Naive thymus-derived CD4-positive, alpha-beta T cell (primary cell): ENCODE measurements at places on chromosomes 12 and 14.

GRCh38 chr14:73008501-73008900 lies 18.4 kb downstream of the ZFYVE1 start:
- no peak for DNase-seq

DNA sequence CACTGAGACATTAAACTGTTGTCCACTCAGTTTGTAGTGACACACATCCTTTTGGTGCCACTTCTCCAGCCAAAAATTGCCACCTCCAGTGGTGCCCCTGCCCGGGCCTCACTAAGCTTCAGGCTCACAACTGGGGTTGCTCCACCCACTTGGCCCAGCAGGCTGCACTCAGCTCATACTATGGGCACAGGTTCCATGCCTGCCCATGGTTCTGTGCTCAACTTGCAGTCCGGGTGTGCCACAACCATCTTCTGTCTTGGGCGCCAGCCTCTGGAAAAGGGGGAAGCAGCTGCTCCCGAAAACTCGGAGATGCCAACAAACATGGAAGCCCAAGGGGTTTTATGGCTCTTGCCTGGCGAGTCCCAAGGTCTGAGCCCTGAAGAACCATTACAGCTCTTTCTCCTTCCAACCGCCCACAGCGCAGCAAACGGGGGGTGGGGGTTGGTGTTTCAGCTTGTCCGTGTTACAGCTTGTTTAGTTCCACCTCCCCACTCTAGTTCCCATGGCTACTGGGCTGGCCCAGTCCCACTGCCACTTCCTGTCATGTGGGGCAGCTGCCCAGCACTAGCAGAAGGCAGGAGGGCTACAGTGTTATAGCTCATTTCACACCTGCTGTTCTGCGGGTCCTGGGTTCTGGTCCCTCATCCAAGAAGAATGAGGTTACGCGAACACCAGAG lies 998.3 kb downstream of the SLC16A7 start:
- DNase-seq: no peak

GRCh38 chr12:122858591-122859302 lies 23.5 kb downstream of the HIP1R start:
- DNase-seq: no peak

- DNase-seq: no peak
Measured at GRCh38 chr12:100403446-100403845, 46.6 kb downstream of the SLC17A8 start.

- DNase-seq: no peak
Measured at GRCh38 chr12:27732281-27732680, 21.6 kb downstream of the MRPS35 start.

DNA sequence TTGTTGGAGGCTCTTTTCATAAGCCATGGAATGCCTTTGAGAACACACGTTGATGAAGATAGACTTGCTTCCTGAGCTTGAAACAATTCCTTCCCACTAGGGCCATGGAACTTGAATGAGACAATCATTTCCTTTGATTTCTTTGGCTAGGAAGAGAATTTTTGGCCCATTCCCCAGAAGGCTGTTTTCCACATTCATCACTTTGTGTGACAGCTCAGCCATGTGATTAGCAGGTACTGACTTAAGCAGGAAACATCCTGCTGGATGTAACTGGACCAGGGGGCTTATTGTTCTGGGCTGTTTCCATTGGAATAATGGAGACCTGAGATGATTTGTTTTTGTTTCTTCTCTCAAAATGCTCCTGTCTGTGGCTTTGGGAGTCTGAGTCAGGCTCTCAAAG lies 469.8 kb upstream of the SEL1L start:
- no peak for DNase-seq

DNA sequence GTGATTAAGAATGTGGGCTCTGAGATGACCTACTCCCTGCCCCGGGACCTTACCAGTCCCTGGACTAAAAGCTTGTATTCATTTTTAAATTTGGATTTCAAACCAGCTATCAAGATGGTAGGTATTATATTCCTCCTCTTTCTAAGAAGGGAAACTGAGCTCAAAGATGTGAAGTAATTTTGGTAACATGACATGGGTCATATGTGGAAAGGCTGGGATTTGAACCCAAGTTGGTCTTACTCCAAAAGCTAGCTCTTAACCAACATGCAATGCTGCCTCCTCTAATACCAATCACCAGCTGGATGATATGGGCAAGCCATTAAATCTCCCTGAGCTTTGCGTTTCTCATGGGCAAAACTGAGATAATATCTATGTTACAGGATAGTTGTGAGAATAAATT lies 166.4 kb upstream of the SLC38A2 start:
- DNase-seq: no peak

DNA sequence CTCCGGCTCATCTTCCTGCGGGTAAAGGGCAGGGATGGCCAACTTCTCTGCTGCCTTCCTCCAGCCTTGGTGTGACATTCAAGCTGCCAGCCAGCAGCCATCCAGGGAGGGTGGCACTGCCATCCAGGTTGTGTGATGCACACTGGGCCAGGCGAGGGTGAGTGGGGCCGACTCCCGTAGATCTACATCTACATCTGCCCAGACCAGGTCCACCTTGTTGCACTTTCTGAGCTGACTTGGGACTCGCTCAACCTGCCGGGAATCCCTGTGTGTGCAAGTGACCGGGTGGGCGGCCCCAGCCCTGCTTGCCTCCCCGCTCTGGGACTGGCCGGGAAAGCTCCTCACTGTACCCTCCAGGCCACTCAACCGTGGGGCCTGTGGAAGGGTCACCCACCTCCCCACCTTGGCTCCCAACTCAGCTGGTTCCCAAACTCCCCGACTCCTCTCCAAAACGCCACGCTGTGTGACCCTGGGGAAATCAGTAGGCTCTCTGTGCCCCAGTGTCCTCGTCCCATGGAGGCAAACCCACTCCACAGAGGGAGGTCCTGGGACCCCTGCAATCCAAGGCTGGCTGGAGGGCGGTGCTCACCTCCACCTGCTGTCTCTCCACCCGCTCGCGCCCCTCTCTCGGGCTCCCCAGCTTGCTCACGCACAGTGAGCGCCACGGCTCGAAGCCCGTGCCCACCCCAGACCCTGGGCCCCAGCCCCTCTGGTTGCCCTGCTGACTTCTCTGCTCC lies 14.7 kb downstream of the JAG2 start:
- DNase-seq: no peak

GRCh38 chr14:95527387-95528002 lies 7.4 kb upstream of the GLRX5 start:
- DNase-seq: peak; percentile 31

- DNase-seq: no peak
Measured at GRCh38 chr12:46456356-46457334, 84.1 kb upstream of the SLC38A2 start.

GRCh38 chr12:12722435-12723148 lies 5.4 kb downstream of the CDKN1B start:
- DNase-seq: no peak

DNA sequence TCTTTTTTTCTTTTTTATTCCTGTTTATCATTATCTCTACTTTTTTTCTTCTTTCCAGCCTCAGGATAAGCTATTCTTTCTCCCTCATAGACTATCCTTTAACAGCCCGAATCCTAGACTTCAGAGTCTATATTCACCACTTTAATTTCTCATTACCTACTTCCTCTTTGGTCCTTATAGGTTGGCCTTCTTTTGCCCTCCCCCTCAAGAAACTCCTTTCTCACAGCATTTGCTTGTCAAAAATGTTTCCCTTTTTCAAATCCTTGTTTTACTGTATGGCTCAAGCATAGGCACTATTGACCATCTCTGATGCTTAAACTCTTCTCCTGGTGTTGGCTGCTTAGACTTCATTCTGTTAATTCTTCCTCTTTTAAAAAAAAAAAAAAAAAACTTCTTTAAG lies 52.5 kb downstream of the KIAA0586 start:
- no peak for DNase-seq

DNA sequence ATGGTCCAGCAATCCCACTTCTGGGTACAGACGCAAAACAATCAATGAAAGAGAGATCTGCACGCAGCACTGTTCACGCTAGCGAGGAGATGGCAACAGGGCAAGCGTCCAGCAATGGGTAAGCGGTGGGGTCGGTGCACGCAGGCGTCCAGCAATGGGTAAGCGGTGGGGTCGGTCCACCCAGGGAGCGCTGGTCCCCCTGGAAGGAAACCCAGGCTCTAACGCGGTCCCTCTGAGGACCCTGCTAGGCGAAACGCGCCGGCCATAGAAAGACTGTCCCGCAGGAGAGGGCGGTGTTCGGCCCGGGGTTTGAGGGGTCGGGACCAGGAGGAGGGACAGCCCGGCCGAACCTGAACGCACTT lies 618 bp upstream of the PGAM5 start:
- no peak for DNase-seq

DNA sequence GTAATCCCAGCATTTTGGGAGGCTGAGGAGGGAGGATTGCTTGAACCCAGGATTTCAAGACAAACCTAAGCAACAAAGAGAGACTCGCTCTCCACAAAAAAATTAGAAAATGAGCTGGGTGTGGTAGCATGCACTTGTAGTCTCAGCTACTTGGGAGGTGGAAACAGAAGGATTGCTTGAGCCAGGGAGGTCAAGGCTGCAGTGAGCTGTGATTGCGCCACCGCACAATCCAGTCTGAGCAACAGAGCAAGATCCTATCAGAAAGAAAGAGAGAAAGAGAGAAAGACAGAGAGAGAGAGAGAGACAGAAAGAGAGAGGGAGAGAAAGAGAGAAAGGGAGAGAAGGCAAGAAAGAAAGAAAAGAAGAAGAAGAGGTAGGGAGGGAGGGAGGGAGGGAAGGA lies 37.0 kb downstream of the TDG start:
- DNase-seq: no peak

GRCh38 chr12:30928356-30929244 lies 2.1 kb downstream of the TSPAN11 start:
- DNase-seq: no peak

DNA sequence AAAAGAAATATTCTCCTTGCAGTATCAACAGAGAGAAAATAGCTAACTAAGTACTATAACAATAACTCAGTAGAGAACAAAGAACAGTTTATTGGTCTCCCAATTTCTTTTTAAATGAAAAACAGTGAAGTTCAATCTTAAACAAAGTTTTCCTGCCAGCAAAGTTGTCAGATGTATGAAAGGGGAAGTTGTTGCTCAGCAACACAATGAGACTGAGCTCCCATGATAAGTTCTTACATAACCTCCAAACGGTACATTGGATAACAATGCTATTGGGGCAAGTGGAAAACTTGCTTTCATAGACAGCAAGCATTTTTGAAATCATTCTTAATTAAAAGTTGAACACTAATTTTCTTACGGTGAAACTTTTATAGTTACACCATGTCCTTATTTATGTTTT lies 94.9 kb downstream of the ALG10B start:
- DNase-seq: no peak

DNA sequence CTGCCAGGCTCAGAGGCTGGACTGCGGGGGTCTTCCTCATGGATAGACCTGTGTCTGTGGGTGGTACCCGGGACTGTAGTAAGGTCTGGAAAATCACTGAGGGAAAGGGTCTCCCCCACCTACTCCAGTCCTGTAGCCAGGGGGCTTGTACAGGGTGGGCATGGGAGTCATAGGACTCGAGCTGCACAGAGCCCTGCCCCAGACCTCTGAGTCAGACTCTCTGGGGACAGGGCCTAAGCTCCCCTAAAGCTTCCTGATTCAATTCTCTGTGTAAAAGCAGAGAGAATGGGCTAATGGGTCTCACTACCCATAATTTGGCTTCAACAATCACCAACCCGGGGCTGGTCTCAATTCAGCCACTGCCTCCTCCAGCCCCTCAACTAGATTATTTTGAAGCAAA lies 27.0 kb downstream of the LRTM2 start:
- no peak for DNase-seq

- no peak for DNase-seq
Measured at GRCh38 chr12:76765598-76765997, 1.7 kb downstream of the ZDHHC17 start.

GRCh38 chr14:65373671-65374039 lies 38.9 kb upstream of the FUT8 start:
- DNase-seq: no peak

GRCh38 chr14:57071639-57072038 lies 197.1 kb downstream of the EXOC5 start:
- no peak for DNase-seq

DNA sequence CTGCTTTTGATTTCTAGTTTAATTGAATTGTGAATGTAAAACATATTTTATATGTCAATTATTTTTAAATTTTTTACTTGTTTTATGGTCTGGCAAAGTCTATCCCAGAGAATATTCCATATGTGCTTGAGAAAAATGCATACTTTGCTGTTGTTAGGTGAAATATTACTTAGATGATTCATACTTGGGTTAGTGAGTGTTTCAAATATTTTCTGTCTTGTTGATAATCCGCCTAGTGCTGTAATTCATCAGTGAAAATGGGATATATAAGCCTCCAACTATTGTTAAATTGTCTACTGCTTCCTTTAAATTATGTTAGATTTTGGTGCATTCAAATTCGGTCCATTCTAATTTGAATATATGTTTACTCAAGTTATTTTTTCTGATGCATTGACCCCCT lies 395.5 kb downstream of the LRFN5 start:
- DNase-seq: no peak

GRCh38 chr14:68911594-68912227 lies 67.4 kb downstream of the ACTN1 start:
- peak; percentile 80 for DNase-seq

DNA sequence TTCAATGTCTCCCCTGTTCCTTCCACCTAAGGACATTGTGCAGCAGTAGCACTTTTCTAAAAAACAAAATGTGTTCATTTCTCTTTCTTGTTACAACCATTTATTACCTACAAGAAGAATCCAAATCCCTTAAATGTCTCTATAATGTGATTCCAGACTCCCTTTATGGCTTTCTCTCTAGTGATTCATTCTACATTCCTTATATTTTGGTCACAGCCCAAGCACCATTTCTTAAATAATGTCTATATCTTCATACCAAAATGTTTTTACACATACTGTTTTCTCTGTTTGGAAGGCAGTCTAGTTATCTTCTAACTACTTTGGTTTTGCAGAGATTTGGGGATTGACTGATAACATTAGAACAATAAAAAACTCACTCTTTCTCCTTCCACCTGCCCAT lies 1037.3 kb upstream of the FLRT2 start:
- DNase-seq: no peak

- no peak for DNase-seq
Measured at GRCh38 chr12:103936679-103937078, 6.5 kb downstream of the HSP90B1 start.

- no peak for DNase-seq
Measured at GRCh38 chr14:94458558-94459205, 6.1 kb upstream of the SERPINA11 start.

- no peak for DNase-seq
Measured at GRCh38 chr14:103151270-103151945, 28.1 kb downstream of the TNFAIP2 start.

GRCh38 chr14:59032826-59033225 lies 155.6 kb upstream of the DAAM1 start:
- DNase-seq: no peak

- DNase-seq: no peak
Measured at GRCh38 chr12:95694136-95694535, 96.4 kb downstream of the NTN4 start.

DNA sequence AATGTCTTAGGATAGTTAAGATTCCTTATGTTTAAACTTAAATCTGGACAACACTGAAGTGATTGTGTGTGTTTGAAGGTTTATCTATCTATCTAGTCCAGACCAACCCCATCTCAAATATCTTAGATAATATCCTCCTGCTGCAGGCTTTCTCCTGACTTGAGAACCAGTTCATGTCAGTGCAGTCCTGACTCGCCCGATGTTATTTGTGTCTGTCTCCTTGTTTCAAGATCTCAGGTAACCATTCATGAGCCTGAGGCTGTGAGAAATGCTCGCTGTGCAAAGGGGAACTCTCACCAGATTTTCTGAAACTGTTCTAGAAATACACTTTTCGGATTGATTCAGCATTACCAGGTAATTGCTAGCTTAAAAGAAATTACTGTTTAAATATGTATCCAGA lies 356.2 kb downstream of the SNAPC1 start:
- no peak for DNase-seq
